NCI-H2081 treated with DMSO at 0.1 percent for 48 hours (cell line): ENCODE measurements at places on chromosomes 11 and 22.

- no peak for DNase-seq
Measured at GRCh38 chr11:86773513-86774252, 26.7 kb upstream of the PRSS23 start.

- DNase-seq, result peak; percentile 24
Measured at GRCh38 chr22:22207845-22208564, 36.6 kb upstream of the VPREB1 start.

DNA sequence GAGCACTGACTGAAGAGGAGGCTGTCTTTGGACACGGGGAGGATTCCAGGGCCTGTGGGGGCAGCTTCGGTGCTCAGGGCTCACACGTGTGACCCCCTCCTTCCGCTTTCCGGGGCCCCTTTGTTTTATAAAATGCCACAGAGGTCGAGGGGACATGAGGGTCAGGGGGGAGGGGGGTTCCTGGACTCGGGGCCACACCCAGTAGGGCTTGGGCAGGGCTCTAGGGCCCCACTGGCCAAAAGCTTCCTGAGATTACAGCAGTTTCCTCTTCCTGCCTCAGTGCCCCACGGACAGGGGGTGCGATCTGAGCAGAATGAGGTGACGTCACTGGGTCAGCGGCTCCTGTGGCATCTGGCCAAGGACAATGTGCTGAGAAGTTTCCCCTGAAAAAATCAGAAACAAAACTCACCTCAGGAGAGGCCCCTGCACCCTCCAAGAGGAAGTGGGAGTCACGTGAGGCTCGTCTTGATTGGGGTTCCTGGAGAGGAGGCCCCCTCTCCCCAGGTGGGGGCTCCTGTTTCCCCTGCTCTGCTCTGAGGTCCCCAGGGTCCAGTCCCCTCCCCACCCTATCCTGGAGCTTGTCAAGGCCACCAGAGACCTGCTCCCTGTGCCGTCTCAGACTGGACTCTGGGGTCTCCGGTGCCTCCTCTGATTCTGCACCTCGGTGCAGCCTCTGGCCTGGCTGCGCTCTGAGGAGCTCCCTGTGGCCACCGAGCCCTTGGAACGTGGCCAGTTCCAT lies 6.4 kb upstream of the IFITM3 start:
- no peak for DNase-seq

DNA sequence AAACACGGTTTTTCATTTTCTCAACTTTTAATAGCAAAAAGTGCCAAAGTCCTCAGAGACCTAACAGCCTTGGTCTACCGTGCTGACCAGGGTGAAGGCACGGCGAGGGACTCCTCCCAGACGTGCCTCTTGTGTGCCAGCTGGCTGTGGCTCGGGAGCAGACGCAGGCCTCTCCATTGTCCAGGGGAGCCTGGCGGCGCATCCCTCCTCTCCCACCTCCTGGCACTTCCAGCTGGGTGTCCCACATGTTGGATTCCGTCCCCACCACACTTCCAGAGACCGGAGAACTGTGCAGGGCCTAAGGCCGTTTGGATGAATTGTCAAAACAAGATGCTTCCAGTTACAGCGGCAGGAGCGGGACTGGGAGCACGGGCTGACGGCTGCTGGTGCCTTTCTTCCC lies 11.6 kb downstream of the CDPF1 start:
- no peak for DNase-seq

DNA sequence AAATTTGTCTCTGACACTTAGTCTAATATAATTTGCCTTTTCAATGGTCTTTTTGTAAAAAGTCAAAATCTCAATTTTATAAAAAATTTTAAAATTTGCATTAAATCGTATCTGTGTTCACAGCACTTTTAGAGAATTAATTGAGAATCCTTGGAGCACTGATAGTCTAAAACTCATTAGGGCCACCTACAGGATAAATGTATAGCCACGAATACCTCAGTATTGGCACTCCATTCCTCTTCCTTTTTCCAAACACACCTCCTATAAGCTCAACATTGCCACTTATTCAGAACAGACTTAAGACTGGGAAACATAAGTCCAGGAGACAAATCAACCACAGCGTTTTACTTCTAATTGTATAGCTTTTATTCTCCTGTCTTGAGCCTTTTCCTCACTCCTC lies 776.0 kb upstream of the ARHGAP42 start:
- DNase-seq, result no peak

GRCh38 chr11:48879256-48879655 lies 104.4 kb downstream of the TRIM51G start:
- no peak for DNase-seq

GRCh38 chr11:13928566-13929251 lies 33.8 kb upstream of the SPON1 start:
- DNase-seq, result no peak

- no peak for DNase-seq
Measured at GRCh38 chr11:44955015-44955738, 4.5 kb upstream of the TP53I11 start.

DNA sequence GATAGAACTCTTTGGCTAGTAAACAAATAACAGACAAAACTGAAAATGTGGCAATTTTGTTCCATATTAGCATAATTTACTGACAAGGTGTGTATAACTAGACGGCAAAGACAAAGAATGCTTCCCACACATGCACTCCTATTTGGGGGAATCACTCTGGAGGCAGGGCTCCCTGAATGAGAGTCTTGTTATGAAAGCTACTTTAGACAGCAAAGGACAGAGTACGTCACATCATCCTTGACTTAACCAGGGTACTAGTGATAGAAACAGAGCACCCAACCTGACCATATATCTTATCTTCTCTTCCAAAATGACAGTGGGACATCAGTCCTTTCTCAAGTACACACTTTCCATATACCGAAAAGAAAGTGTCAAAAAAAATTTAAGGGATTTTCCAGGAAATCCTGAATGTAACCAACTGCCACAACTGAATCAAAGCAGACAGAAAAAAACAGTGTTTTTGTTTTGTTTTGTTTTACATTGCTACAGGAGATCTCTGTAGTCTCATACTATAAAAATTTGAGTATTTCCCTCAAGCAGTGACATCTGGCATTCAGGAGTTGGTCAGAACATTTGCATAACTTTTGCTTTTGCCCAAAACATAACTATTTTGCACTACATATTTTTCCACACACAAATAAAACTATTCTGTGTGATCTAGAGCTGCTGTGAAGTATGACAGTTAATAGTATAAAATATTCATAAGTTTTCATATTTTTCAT lies 98.9 kb downstream of the ARHGAP20 start:
- no peak for DNase-seq

DNA sequence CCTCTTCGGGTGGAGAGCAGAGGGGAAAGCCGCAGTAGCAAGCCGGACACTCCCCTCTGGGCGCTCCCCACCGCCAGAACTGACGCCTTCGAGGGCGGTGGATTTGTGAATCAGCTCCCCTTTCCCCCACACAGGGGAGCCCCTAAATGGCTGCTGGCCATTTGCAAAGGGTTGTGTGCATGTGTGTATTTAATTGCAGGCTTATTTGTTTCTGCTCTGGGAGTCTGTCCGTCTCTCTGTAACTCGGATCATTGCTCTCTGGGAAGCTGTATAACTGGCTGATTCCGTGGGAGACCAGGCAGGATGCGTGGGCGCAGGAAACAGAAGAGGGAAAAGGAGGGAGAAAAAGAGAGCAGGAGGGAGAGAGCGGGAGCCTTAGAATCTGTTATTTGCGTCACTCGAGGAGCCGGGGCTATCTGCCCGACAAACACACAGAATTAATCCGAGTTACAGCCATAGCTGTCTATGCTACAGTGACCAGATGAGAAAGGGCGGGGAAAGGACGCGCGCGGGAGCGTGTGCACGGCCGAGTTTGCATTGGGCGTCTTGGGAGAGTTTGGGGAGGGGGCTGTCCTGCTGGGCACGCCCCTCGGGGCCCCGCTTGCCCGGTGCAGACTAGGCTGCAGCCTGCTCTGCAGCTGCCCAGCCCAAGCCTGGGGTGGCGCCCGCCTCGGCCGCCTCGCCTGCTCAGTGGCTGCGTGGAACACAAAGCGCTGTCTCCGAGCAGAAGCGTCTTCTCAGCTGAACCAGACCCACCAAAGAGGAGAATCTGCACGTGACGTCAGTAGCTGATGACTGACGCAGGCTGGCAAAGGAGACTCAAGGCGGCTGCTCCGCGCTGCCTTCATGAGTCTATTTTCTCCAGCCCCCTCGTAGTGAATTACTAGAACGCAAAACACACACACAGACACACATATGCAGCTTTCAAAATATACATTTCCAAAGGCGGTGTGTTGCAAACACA lies 105.3 kb upstream of the HSD17B12 start:
- no peak for DNase-seq

- DNase-seq, result no peak
Measured at GRCh38 chr11:83782329-83782728, 496.2 kb upstream of the CCDC90B start.

DNA sequence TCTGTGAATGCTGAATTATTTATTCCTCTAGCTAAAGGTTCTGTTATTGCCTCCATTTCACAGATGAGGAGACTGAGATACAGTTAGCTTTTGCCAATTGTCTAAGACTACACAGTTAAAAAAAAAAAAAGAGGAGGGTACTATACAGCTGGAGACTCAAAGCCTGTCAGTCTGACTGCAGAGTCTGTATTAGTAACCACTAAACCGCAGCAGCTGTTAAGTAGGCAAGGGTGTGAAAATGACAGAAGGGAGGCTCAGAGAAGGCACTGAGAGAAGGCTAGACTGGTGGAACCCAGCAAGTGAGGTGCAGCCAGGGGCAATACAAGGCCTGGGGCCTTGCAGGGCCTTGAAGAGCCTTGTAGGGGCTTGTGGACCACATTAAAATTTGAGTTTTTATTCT lies 181.2 kb downstream of the CSNK2A3 start:
- DNase-seq, result no peak
